ENCODE measurements at places on chromosomes 4 and X. TPM values are rescaled to one million over a fixed set of nuclear protein-coding genes. Genes with fewer than 3 reads are reported as not detected.

The FAM241A gene
- 0.89 TPM for total RNA-seq

The FAM120C gene
- total RNA-seq = 2.8 TPM

The PHKA1 gene
- total RNA-seq = 7.4 TPM

The ASMT gene
- total RNA-seq = not detected

The BMX gene
- not detected for total RNA-seq

The GLUD2 gene
- total RNA-seq = 0.34 TPM

The SOD3 gene
- 4.5 TPM for total RNA-seq

The ADH5 gene
- 116 TPM for total RNA-seq

The FGA gene
- total RNA-seq = not detected

The HTN1 gene
- total RNA-seq = not detected

The GPR34 gene
- not detected for total RNA-seq

The TEC gene
- 0.59 TPM for total RNA-seq

The CYBB gene
- total RNA-seq = not detected

The ZNF630 gene
- 1.3 TPM for total RNA-seq

The BST1 gene
- 9.4 TPM for total RNA-seq
